ENCODE measurements at places on chromosomes 7 and 10.

DNA sequence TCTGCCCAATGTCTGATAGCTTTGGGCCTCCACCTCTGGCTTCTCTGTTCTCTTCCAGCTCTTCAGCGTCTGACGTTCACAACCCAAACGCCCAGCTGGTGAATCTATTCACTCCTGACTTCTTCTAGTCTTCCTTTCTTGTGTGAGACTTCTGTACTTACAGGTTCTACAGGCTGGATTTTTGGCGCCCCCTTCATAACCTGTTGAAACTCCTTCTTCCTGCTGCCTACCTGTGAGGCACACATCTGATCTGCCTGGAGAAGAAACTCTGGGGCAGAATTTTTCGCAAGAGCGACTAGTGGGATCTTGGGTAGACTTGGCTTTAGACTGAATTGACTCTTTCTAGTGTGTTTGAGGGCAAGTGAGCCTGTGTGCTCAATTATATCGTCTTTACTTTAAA is 249.3 kb downstream of the REEP3 start:
- no peak for DNase-seq

GRCh38 chr10:119207713-119208552 is 562 bp downstream of the GRK5 start:
- peak; percentile 58 for DNase-seq

- DNase-seq: no peak
These were observed 1.6 kb downstream of the MSRB2 start for GRCh38 chr10:23096802-23097549.

DNA sequence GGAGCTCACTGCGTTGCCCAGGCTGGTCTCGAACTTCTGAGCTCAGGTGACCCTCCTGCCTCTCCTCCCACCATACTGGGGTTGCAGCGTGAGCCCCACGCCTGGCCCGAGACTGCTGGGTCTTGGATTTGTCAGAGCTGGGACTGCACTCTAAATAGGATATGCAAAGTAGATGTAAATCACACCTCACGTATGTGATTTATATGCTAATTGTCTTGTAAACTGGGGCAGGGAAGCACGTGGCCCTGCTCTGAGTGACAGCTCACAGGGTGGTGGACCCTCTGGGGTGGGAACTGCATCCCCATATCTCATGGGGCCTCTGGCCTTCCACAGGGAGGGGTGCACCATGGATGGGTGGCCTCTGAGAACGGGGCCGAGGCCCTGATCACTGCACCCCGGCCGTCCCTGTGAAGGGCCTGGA is 34.1 kb downstream of the GET4 start:
- no peak for DNase-seq

- DNase-seq: peak; percentile 32
These were observed 251.7 kb upstream of the MYO3A start for GRCh38 chr10:25682203-25682851.

DNA sequence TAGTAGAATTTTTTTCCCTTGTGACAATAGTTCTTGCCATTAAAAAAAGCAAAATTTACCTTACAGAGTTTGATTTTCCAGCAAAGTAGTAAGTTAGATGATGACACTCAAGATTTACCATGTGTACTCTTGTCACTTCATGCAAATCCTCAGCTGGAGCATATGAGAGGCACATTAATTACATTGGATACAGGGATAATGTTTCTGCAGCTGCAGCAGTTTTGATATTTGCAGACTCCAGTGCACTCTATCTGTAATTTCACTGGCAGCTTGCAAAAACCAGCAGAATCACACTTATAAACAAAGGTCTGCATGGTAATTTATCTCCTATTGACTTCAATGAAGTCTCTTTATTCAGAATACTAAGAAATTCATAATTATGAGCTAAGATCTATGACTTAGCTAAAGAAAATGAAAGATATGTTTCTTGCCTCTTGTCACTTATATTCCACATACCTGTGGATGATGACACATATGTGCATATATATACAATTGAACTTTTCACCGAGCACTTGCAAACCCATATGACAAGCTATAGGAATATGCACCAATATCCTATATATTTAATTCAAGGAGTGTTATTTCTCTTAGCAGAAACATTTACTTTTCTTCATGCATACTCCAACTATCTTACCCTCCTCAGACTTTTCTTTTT is 530.6 kb downstream of the PHTF2 start:
- no peak for DNase-seq

GRCh38 chr10:4081685-4082111 is 296.7 kb upstream of the KLF6 start:
- DNase-seq: no peak
